T-helper 22 cell (primary cell): ENCODE measurements at places on chromosomes 4 and X.
A peak's percentile ranks its signal among the peaks of the same experiment; 100 is the strongest.

GRCh38 chr4:75142382-75142781 is 209.5 kb downstream of the PARM1 start:
- no peak for DNase-seq

DNA sequence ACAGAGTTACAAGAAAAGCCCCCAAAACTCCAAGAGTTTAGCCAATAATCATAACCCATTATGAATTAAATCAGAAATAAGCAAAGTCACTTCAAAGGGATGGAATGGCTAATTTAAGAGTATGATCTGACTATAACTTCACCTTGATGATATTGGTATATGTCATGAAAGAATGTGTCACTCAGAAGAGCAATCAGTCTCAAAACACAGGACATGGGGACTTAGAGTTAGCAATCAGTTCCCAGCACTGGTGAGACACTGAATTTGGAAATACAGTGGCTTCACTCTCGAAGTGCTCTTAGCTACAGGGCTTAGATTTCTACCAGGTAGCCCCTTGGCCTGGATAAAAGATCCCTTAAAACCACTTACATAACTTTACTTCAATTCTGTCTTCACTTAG is 65.7 kb upstream of the EXOC1L start:
- no peak for DNase-seq

DNA sequence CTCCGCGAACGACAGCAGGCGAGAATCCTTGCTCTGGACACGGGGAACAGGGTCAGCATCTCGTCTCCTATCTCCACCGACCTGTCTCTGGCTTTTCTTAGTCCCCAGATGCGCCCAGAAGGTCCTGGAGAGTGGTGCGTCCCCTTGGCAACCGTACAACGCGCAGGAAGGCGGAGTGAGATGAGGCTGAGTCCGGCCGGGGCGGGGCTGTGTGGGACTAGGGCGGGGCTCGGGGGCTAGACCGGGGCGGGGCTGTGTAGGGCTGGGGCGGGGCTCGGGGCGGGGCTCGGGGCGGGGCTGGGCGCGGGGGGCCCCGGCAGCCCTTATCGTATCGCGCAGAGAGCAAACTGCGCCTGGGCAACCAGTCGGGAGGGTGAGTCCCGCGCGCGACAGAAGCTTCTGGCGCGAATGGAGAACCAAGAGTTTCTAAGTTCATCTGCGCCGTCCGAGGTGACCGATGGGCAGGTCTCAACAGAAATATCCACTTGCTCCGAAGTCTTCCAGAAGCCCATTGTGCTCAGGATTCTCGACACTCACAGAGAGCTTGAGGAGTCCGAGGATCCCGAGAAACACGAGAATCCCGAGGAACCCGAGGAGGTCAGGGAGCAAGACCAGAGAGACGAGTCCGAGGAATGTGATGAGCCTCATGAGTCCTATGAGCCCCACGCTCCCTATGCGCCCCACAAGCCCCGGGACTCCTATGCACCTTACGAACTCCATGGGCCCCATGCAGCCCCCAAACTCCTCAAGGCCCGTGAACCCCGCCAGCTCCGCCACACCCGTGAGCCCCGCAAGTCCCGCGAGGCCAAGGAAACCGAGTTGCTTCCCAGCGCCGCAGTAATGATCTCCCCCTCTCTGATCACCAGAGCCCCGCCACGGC is 24.9 kb downstream of the ARL9 start:
- peak; percentile 57 for DNase-seq

- no peak for DNase-seq
These were observed 23.3 kb downstream of the ZNF280C start for GRCh38 chrX:130245441-130245840.

DNA sequence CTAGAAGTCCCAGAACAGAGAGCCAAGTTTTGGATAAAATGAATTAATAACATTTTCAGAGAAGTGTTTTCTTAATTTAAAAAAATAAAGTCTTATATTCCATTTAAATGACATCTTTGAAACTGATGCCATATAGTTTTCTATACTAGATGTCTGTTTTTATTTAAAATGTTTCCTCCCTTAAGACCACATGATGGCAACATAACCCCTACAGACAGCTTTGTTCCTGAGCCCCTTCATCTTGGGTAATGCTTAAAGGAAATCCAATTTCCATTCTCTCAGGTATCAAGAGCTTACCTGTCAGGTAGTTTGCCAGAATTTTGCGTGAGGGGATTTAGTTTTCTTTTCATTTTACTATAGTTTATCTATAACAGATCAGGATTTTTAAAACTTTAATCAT is 181.4 kb upstream of the UGT8 start:
- no peak for DNase-seq

DNA sequence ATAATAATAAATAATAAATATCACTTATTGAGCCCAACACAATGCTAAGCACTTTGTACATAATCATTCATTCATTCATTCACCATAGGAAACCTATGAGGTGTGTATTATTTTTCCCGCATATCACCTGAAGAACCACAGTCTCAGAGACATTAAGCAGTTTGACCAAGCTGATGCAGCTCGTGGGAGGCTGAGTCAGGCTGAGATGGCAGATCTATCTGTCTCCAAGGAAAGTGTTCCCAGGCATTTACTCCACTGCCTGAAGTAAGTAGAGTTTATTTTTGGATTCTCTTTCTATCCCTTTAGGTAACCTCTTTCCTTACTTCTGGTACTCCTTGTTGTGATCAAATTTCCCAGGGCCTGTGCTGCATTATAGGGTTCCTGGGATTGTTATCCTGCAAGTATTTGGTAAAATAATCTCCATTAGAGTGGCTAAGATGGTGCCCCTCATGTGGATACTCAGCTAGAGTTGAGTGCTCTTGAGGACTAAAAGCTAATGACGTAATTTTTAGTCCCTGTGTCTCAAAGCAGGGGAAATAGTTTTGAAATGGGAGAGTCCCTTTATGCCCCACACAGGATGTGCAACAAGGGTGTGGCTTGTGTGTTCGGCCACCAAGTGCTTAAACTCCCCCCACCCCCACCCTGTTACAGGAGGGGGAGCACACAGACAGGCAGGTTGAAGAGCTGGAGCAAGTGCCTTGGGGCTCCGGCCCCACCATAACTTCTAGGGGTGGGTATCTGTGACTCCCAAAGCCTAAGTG is 467.0 kb downstream of the STIM2 start:
- no peak for DNase-seq

- DNase-seq = no peak
These were observed 11.0 kb upstream of the BMPR1B start for GRCh38 chr4:94746746-94747145.

DNA sequence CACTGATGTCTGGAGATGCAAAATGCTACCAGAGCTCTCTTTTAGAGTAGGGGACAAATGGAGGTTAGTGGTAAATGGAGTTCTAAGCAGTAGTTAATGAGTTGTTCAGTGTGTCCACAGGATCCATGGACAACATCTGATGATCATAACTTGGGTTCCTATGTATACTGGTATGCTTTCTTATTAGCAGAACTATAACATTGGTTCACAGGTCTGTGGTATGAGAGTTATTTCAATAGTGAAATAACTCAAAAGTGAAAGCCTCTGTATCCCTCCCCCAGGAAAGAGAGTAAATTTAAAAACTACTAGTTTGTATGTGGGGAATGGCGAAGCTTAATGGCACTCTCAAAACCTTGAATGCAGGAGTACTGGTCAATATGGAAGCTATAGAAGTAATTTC is 363.5 kb upstream of the EMCN start:
- no peak for DNase-seq

DNA sequence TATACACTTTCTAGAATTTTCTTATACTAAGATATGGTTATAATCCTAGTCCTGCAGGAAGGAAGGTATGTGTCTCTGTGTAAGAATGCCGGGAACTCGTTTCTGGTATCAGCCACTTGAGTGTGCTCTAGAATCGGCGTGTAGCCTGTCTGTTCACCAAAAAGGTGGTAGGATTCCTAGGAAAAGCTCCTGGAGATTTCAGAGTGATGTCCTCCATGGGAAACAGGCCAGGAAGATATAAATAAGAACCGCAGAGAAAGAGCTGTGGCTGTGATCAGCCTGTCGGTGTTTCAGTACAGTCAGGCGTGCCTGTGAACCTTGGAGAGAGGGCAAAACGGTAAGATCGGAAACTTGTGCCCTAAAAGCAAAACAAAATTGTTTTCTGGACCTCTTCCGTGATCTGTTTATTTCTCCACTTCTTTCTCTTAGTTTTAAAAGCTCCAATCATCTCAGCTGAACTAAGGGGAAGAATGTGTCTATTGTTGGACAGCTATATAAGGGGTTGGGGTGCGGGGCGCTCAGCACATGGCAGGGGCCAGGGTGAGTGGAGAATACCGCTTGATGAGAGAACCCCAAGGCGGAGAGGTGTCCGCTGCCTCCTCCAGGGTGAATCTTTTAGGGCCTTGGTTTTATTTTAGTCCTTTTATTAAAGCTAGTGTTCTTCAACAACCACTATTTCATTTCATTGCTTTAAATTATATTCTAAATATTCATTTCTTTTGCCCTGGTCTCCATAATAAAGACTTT is 303.8 kb upstream of the TENM3 start:
- no peak for DNase-seq

- DNase-seq = no peak
These were observed 19.1 kb upstream of the CXCL11 start for GRCh38 chr4:76055016-76055415.

GRCh38 chr4:121717680-121718237 is 21.0 kb upstream of the ANXA5 start:
- DNase-seq = no peak

DNA sequence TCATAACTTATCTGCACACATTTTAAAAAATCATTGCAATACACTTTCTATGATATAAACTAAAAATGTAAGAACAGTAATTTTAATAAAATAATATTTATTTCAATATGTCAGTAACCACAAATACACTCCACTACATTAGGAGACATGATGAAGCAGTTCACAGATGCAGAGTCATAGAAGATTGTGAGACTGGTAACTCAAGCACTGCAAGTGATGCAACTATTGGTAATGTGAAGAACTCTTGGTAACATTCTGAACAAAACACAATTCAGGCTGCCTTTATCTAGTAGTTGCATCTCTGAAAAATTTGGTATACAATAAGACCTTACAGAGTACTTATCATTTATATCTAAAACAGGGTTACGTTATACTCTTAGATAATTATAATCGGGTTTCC is 52.6 kb upstream of the LRAT start:
- DNase-seq = no peak

- no peak for DNase-seq
These were observed 20.9 kb downstream of the CSF2RA start for GRCh38 chrX:1289535-1289934.

GRCh38 chr4:29262986-29263385 is 1457.2 kb upstream of the PCDH7 start:
- DNase-seq = no peak

- no peak for DNase-seq
These were observed 8.8 kb downstream of the ADAM29 start for GRCh38 chr4:174926958-174927357.

DNA sequence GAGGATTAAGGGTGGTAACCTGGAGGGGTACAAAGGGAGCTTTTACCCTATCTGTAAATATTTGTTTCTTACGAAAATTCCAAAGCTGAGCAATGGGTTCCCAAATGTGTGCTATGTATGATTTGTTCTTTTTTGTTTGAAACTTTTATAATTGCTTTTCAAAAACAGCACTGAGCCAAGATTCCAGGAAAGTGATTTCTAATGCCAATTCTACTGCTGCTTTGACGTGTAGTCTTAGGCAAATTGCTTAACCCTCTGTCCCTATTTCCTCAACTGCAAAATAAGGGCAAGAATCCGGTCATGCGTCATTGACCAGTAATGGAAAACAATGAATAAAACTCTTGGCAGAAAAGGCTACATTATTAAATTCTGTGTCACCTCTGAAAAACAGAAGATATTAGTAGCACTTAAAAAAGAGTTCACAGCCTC is 454.7 kb downstream of the IL15 start:
- no peak for DNase-seq

GRCh38 chr4:123449362-123449761 is 52.8 kb downstream of the SPRY1 start:
- DNase-seq = no peak

DNA sequence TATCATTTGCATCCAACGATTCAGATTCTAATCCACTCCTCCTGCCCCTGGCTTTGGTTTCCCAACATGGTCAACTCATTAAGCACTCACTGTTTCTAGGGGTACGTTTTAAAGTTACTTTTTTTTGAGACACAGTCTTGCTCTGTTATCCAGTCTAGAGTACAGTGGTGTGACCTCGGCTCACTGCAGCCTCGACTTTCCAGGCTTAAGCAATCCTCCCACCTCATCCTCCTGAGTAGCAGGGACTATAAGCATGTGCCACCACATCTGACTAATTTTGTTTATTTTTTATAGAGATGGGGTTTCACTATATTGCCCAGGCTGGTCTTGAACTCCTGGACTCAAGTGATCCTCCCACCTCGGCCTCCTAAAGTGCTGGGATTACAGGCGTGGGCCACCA is 48.9 kb downstream of the TMEM156 start:
- DNase-seq = no peak

GRCh38 chr4:56654238-56654632 is 26.9 kb downstream of the HOPX start:
- DNase-seq = no peak

DNA sequence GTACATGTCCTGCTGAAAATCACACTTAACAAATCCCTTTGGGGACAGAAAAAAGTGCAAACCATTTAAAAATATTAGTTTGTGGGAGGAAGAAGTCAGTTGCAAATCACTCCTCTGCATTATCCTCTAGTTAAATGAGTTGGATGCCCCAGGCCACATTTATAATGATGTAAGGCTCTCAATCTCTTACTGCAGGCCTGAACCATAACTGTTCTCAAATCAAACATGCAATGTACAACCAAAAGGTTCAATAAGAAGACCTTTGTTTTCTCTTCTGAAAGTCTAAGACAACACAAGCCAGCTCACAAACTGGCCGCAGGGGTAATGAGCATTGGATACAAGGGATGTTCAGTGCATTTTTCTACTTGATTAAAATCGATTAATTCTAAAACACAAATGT is 39.7 kb downstream of the IGFBP7 start:
- no peak for DNase-seq

- no peak for DNase-seq
These were observed 129.0 kb upstream of the MAMLD1 start for GRCh38 chrX:150234126-150234525.

GRCh38 chrX:42715701-42716262 is 62.2 kb downstream of the PPP1R2C start:
- no peak for DNase-seq

- no peak for DNase-seq
These were observed 5.8 kb upstream of the CDK16 start for GRCh38 chrX:47212381-47213293.

- DNase-seq = no peak
These were observed 18.3 kb upstream of the HHIP start for GRCh38 chr4:144627663-144628076.

GRCh38 chr4:993111-994029 is at the start of gene SLC26A1:
Gene SLC26A1 (minus strand): TSS chr4:993404. CDS start chr4:991703, 1,701 bp downstream.
- no peak for DNase-seq
